ENCODE measurements at places on chromosomes 7 and 10.

DNA sequence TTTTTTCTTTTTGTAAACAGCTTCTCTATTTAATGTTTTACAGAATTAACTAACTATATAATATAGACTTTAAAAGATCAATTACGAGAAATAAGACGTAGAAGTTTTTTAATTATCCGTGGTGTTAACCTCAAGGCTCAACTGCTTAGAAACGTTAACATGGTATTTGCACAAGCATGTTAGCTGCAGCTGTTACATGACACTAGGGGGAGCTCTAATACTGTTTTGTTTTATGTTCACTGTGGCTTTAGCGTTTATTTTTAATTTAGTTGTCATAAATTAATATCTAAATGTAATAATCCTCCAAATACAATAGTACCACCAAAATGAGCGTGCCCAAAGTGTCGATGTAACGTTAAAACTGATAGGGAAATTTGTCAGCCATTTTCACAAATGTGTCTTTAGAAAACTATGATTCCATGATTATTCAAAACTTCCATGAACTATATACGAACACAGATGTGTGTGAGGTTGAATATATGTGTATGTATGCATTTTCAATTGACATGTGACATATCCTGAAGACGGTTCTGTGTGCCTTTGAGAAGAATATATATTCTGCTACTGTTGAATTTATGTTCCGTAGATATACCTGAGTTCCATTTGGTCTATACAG, 828.8 kb upstream of the MBL2 start:
- no peak for DNase-seq

GRCh38 chr10:132434405-132435005, 37.5 kb downstream of the PWWP2B start:
- DNase-seq: no peak

- no peak for DNase-seq
These were observed 117.0 kb upstream of the ARID5B start for GRCh38 chr10:61784354-61785133.

DNA sequence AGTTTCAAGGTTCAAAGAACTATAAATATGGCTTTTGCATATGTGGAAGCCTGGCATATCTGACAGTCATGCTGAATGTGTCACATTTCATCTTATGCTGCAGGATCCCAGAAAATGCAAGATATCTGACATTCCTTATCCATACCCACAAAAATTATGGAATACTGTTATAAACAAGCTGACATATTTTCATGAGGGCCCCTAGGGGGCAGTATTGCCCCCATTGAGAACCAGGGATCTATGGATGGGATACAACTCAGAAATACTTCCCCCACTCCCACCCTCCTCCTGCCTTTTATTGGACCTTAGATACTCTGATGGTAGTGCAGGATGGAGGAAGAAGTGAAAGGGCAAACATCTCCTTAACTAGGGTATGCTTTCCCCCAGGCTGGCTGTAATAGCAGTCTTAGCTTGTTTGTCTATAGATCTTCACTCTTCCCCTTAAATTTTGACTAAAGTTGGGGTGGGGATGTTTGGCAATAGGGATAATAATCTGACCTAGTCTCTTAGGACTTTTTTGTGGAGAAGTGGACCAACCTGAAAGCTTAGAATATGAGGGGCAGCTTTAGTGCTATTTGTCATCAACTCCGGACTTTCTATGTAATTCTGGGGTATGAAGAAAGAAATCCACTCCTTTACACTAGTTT, 3.5 kb upstream of the GNGT1 start:
- DNase-seq: no peak

- no peak for DNase-seq
These were observed at the start of gene GDF2 for GRCh38 chr10:47322300-47323061. Gene GDF2, plus strand, starts transcription at chr10:47322454. Its CDS starts 215 bp downstream, at chr10:47322669.

DNA sequence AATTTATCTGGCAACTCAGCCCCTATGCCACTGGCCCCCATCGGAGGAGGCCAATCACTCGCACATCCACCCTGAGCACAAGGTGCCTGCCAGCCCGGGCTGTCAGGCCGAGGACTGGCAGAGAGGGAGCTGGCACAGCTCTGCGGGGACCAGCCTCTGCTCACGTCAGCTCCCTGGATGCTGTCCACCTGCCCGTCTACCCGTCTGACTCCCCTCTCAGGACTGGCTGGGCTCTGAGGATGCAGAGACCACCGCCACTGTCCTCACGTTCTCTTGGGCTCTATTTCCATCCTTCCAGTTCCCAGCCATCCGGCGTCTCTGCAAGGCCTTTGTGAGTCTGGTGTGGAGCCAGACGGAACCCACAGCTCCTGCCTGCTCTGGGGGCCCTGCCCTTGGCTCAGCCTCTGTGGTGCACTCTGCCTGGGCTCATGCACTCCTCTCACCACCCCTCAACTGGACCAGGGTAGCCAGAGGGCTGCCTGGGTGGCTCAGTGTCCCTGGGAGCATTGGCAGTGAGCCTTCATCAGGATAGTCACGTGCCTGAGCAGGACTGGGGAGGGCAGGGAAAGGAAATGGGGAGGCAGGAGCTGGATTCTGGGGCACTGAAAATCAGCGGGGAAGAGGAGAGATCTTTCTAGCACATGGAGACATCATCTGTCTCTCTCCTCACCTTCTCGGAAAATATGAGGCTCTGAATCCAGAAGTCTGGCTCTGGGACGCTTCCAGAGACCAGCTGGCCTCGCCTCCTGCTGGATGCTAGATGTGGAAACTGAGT, 38.0 kb upstream of the PCBD1 start:
- no peak for DNase-seq

DNA sequence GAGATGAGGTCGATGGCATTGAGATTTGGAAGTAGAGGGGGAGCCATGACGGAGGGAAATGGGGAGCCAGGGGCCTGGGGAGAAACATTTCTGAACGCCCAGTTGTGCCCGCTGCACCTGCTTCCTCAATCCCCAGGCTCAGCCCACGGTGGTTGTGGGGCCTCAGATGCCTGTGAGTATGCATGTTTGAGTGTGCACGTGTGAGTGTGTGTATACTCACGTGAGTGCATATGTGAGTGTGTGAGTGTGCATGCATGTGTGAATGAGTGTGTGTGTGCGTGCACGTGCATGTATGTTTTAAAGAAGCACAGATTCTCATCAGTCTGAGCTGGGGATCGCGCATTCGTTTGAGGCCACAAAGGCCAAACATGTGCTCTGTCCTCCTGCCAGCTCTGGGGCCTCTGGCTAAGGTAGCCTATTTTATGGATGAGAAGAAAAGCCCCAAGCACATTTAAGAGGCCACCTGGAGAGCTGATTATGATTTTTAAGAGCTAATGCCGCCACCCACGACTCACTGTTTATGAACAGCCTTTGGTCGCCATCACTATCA, 154.8 kb downstream of the ARHGAP12 start:
- no peak for DNase-seq

DNA sequence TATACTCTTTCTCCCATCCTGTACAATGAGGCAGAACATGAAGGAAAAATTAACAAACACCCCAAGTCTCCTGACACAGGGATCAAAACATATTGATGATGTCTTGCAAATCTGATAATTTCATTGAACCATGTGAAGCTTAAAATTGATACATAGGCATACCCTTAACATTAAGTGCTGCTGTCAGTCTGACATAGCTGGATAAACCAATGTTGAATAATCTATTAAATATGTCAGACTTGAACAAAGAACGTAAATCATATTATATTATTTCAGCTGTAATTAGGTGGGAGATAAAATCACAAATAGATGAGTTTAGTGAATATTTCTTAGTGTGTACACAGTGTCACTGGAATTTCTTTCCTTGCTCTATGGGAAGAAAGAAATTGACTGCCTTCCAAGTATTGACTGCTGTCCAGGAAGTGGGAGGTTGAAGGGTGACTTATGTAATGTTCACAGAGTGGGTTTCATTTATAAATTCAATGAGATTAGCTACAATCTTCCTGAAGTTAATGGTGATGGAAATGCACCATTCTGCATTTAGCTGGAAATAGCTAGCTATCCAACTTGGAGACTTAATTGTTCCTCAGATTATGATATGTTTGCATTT, 170.8 kb downstream of the AUTS2 start:
- DNase-seq: no peak

DNA sequence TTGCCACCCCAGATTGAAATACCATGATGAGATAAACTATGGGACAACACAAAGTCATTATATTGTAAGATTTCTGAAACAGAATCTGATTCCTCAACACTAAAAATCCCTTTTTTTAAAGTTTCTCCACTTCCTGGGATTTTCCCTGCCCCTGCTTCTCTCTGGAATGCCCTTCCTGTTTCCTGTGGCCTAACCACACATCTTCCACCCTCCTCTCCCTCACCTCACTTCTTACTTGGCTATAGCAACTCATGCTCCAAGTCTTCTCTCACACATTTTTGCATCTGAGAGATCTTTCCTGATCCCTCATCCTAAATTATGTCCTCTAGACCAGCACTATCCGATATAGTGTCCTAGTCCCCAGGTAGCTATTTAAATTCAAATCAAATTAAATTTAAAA, 4.1 kb upstream of the RELN start:
- no peak for DNase-seq

- DNase-seq: no peak
These were observed 447.4 kb downstream of the XPNPEP1 start for GRCh38 chr10:109475711-109476421.

DNA sequence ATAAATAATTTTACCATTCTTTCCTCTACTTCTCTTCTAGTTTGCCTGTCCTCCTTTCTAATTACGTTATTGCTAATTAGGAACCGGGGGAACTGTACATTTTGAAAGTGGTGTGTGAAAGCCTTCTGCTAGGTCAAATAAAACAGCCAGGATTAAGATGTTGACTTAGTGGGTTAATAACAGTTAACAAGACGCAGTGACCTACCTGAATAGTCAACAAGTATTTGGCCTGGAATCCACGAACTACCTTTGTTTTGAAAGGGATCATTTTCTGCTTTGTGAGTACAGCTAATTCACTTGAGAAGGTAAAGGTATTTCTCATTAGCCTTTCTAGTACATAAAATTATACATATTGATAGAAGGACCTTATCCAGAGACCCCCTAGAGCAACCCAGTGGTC, 139.9 kb downstream of the COL28A1 start:
- no peak for DNase-seq

DNA sequence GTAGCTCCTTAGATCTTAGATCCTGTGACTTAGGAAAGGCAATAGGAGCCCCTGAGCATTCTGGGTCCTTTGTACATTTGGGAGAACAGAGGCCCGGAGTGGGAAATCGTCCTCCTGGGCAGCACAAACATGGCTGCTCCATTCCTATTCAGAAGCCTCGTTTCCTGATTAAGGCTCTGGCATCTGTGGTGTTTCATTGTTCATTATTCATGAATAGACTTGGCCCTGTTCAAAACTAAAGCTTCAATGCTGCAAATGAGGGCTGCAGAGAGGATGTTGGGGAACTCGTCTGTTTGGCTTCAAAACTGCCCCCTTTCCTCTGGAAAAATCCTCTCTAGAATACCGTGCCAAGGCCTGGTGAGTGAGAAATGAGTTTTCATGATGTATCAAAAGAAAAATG, 3.4 kb upstream of the HTRA1 start:
- no peak for DNase-seq

- no peak for DNase-seq
These were observed 113.9 kb upstream of the PFKP start for GRCh38 chr10:2953495-2953894.

DNA sequence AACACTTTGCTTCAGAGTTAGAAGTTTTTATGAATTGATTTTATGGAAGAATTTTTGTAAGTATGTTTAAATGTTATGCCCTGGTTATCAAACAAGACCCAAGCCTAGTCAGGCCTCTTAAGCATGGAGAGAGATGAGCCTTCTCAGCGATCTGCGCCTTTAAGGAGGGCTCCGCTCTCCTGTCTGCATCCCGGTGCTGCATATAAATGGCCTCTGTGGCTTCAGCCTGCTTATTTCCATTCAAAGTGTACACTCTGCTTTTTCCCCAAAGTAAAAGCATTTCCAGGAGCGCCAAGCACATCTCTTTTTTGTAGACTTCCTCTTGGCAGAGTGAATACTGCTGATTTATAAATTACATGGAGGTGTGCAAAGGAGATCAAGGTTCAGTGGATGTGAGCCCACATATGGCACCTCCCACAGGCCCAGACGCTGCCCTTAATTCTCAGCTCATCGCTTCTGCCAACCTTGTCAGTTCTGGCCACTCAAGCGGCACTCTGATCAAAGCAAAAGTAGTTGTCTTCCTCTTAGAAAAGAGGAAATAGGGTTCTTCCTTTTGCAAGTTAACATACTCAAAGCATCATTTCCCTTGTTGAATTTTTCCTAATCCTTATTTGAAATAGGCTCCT, 70.0 kb upstream of the SFMBT2 start:
- no peak for DNase-seq

GRCh38 chr7:109663806-109664205, 1094.1 kb downstream of the DNAJB9 start:
- DNase-seq: no peak

- no peak for DNase-seq
These were observed 144.7 kb downstream of the PLCE1 start for GRCh38 chr10:94138391-94138790.

GRCh38 chr10:78764436-78764835, 304.3 kb upstream of the ZMIZ1 start:
- DNase-seq: no peak

DNA sequence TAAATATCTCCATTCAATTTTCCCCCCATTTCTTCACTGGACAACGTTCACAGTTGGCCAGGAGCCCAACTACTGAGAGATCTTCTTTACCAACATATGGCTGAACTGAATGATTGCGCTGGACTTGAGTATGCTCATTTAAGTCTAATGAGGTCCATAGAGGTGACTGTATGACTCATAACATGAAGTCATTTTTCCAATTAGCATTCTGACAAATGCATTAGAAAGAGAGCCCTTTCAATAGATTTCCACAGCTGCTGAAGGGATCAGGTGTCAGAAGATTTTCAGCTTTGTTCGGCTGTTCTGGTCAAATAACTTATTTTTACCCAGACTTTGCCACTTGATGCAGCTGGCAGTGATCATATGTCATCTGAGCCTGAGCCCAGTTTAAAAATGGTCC, 438.0 kb downstream of the ETV1 start:
- DNase-seq: no peak

GRCh38 chr7:129853661-129854268, 99.0 kb downstream of the UBE2H start:
- DNase-seq: no peak

GRCh38 chr7:150745086-150745485, 7.9 kb downstream of the GIMAP5 start:
- DNase-seq: no peak

GRCh38 chr10:71789871-71790270, 16.6 kb upstream of the VSIR start:
- DNase-seq: no peak

GRCh38 chr7:98909487-98909886, 31.2 kb downstream of the TRRAP start:
- no peak for DNase-seq

DNA sequence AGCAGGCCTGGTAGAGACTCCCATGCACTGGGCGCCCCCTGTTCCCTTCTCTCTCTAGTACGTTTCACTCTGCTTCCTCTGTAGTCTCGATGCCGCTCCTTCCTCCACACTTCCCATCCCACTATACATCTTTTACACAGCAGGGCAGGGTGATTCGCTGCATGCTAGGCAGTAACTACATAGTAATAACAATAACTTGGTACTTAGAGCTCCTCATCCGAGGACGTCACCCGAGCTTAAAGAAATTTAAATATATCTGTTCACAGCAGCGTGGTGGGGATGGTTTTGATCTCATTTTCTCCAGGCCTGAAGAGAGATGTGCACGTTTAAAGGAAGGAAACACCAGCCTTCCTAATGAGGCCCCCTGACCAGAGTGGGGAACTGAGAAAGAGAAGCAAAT, 276.9 kb downstream of the SKAP2 start:
- DNase-seq: no peak
